ENCODE measurements at places on chromosomes 16 and 17.

DNA sequence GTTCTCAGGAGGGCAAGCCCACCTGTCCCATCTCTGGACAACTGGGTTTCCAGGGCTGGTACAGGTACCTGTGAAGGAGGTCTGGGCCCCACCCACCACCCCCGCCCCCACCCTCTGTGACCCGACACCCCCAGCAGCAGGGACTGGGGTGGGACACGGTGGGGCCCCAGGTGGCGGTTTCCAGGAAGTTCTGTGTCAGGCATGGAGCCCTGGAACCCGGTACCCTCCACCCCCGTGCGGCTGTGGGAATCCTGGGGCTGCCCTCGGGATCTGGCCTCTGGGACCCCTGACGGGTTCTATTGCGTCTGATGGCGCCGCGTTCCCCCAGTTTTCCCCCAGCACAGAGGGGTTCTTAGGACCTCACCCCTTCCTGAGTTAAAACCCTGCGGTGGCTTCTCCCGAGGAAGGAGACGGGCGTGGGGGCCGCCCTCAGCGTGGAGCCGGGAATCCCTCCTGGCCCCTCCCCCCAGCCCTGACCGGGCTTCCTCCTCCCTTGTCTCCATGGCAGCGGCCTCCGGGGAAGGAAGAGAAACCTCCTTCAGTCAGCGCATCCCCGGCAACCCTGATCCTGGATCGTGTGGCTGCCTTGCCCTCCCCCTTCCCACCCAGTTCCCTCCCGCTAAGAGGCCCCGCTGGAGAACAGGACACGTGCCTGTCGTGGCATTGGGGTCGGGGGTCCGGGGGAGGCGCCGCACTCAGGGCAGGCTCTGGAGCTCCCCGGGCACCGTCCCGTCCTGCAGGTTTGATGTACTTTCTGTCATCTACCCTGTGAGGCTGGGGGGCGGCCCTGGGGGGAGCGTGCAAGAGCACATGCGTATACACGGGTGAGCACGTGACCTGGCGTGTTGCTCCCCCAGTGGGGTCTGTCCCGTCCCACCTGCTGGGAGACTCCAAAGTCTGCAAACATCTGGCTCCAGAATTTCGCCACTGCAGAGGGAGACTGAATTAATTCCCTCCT, 30.3 kb downstream of the CACNA1H start:
- DNase-seq = no peak

GRCh38 chr17:14959106-14959648, 305.9 kb downstream of the PMP22 start:
- no peak for DNase-seq

DNA sequence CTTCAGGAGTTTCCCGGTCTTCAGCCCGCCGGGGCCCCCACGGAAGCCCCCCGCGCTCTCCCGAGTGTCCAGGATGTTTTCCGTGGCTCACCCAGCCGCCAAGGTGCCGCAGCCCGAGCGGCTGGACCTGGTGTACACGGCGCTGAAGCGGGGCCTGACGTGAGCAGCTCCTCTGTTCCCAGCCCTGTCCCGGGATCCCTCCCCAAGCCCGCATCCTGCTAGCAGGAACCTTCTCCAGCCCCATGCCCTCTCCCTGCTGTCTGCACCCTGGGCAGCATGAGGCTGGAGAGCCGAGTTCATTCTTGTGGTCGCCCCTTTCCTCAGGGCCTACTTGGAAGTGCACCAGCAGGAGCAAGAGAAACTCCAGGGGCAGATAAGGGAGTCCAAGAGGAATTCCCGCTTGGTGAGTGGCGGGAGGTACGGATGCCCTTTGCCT, 10.1 kb downstream of the RIPOR1 start:
- no peak for DNase-seq

GRCh38 chr17:14590459-14591250, 289.8 kb downstream of the HS3ST3B1 start:
- no peak for DNase-seq

GRCh38 chr16:77951788-77952187, 70.6 kb upstream of the CLEC3A start:
- DNase-seq = no peak

- no peak for DNase-seq
These were observed 3.4 kb upstream of the ABCC11 start for GRCh38 chr16:48250520-48251278.

- no peak for DNase-seq
These were observed 60.7 kb upstream of the GRIN2A start for GRCh38 chr16:10242916-10243315.

- no peak for DNase-seq
These were observed 79.4 kb downstream of the SDK2 start for GRCh38 chr17:73564843-73565242.

- no peak for DNase-seq
These were observed 46.3 kb downstream of the KCNJ2 start for GRCh38 chr17:70215656-70216055.

DNA sequence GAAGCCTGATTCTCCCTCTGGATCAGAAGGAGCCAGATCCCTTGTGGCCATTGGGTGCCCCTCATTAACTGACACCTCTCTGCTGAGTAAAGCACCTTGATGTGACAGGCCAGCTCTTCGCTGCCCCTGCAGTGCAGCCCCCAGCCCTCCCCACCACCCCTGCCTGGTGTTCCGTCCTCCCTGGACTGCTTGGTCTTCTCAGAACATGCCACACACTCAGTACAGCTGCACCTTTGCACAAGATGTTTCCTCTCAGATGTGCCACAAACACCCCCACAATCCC, 20.2 kb downstream of the GOSR2 start:
- DNase-seq = no peak

GRCh38 chr17:2172999-2173398, 118.1 kb downstream of the HIC1 start:
- no peak for DNase-seq

- DNase-seq = no peak
These were observed 24.3 kb upstream of the ZFPM1 start for GRCh38 chr16:88428616-88429386.

- DNase-seq = peak; percentile 47
These were observed 1.2 kb downstream of the CYBC1 start for GRCh38 chr17:82449131-82449882.

GRCh38 chr16:85984947-85985451, 86.0 kb downstream of the IRF8 start:
- no peak for DNase-seq

- DNase-seq = no peak
These were observed 47.7 kb downstream of the TK2 start for GRCh38 chr16:66502020-66502913.

DNA sequence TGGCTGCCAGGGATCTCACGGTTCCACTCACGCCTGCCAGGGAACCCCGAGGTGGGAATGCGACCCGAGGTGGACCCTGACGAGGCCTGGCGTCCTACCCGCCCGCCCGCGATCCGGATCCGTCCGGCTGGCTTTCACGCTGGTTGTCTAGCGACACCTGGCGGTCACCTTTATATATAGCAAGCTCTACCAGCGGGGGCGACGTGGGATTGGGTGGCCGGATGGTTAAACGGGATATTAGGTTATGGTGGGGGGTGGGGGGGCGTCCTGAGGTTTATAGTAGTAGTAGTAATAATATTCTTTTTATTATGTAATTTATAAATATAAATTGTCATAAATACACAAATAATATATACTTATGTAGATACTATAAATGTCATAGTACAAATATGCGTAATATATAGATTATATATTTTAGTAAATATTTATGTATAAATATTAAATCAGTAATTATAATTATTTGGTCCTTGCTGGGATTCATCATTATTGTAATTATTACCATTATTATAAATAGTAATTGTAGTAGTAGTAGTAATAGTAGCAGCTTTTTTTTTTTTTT, 136.9 kb downstream of the KCNJ12 start:
- DNase-seq = peak; percentile 68

DNA sequence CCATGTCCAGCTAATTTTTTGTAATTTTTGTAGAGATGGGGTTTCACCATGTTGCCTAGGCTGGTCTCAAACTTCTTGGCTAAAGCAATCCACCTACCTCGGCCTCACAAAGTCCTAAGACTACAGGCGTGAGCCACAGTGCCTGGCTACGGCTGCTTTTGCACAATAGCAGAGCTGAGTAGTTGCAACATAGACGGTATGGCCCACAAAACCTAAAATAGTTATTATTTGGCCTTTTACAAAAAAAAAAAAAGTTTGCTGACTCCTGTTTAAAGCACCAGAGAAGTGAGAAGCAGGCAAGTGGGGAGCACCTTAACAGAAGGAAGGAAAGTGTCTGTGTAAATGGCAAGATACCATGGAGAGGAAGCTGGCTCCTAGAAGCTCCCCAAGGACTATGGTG, 5.3 kb upstream of the HSF5 start:
- DNase-seq = no peak

GRCh38 chr17:334974-335481, 17.6 kb downstream of the RPH3AL start:
- no peak for DNase-seq

DNA sequence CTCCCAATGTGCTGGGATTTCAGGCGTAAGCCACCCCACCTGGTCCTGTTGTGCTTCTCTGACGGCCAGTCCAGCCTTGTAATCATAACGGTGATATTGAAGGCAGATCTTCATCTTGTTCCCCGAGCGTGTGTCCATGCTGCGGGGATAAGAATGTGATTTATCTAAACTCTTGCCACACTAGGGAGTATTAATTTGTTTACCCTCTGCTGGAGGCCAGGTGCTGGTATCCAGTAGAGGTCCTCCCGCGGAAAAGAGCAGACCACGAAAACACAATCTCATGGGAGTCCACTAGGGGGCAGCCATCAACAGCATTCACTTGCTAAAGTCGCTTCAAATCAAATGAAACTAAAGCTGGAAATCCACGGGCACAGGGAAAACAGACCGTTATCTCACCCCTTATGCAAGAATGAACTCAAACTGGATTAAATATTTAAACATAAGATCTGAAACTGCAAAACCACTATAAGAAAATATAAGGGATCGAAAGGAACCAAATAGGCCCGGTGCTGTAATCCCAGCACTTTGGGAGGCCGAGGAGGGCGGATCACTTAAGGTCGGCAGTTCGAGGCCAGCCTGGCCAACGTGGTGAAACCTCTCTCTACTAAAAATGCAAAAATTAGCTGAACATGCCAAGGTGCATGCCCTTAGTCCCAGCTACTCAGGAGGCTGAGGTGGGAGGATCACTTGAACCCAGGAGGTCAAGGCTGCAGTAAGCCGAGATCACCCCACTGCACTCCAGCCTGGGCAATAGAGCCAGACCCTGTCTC, 22.3 kb upstream of the RBBP6 start:
- peak; percentile 52 for DNase-seq

DNA sequence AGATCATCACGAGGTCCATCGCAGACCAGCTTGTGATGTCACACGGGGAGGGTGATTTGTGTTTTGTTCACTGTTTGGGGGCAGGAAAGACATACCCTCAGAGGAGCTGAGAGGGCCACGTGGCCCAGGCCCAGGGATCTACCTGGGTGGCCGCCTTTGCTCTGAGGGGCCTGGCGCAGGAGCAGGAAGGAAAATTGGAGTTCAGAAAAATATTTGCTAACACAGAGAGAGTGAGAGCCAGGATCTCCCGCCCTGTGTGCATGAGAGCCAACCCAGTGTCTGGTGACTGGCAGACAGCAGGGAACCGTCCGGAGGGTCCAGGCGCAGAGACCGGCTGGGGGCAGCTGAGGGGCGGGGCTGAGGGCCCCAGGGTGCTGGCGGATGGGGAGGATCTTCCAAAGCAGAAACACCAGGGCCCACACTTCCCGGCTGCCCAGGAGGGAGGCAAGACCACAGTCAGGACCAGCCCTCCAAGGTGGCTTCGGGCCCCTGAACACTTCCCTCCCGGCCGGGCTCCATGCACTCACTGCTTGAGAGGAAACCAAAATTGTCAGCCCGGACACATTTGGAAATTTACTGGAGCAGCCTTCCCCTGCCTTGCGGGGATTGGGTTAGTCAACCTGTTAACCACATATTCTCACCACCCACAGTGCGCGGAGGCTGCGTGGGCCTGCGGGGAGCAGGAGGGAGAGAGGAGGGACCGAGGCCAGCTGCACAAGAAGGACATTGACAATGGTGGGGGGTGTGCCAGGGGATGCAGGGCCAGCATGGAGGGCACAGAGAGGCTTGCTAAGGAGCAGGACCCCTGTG, 52.6 kb downstream of the RBFOX3 start:
- DNase-seq = no peak

GRCh38 chr16:87791295-87792204, 25.8 kb upstream of the KLHDC4 start:
- DNase-seq = no peak

DNA sequence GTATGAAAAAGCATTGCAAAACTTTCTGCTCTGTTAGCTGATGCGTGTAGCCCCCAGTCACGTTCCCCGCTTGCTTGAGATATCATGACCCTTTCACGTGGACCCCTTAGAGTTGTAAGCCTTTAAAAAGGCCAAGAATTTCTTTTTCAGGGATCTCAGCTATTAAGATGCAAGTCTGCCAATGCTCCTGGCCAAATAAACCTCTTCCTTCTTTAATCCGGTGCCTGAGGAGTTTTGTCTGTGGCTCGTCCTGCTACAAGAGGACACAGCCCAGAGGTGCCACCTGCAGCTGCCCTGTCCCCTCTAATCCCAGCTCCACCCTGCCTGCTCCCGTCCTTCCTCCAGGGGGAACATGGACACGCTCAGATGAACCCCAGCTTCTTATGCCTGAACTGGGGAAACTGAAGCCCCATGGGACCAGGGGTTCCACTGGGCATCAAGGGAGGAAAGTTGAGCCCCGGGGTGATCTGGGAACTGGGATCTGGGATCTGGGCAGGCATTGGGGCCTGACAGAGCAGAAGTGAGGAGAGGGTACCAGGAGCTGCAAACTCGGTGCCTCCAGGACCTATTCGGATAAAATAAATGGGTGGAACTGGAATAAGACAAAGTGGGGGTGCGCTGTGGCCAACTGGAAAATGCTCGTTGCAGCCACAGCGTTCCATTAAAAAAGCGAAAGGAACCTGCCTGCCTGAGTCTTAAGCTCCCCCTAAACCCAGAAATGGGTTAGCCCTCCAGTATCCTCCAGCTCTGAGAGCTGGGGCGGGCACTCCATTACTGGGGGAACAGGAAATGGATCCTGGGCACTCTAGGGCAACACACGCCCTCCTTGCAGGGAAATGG, 19.7 kb downstream of the QPRT start:
- no peak for DNase-seq

GRCh38 chr17:77311371-77311981, 170.7 kb downstream of the SEC14L1 start:
- no peak for DNase-seq

DNA sequence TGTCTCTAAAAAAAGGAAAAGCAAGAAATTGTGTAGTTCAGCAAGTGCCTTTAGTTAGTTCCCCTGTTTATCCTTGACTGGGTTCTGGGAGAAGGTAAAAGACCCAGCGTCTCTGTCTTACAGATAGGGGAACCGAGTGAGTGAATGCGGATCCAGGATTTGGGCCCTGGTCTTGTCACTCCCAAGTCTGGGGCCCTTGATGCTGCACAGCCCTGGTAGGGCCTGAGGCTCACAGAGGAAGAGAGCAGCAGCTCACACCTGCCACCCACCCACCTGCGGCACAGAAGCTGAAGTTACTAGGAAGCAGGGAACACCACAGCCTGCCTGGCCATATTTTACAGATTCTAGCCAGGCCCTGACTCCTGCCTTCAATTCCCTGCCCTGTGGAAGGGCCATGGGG, 22.2 kb downstream of the LASP1 start:
- no peak for DNase-seq

DNA sequence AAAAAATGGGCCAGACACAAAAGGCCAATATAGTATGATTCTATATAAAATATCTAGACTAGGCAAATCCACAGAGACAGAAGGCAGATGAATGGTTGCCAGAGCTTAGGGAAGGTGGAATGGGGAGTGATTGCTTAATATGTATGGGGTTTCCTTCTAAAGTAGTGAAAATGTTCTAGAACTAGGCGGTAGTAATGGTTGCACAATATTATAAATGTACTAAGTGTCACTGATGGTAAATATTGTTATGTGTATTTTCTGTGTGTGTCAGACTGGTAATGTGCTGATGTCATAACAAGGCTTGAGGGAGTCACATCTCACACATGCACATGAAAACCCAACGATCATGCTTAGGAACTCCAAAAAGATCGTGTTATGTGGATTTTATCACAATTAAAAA, 106.9 kb upstream of the SIAH1 start:
- no peak for DNase-seq

Data from activated T-helper 9 cell treated with anti-CD3 and anti-CD28 coated beads, Interleukin-2, amount 50 U/mL, for 16 hours (primary cell).